ENCODE measurements at places on chromosomes 7 and 10.
A peak's percentile ranks its signal among the peaks of the same experiment; 100 is the strongest.

GRCh38 chr10:65358565-65358964, 1567.3 kb upstream of the LRRTM3 start:
- no peak overlapping the region for H3K4me3 ChIP-seq
- H3K27me3 ChIP-seq: no peaks in the 10 kb centered on the region
- no peaks in the 10 kb centered on the region for H3K36me3 ChIP-seq
- no peak overlapping the region for H3K27ac ChIP-seq
- peak; percentile 31 for DNase-seq

GRCh38 chr10:13769946-13770345, 183.2 kb downstream of the PRPF18 start:
- no peaks in the 10 kb centered on the region for H3K36me3 ChIP-seq
- H3K4me3 ChIP-seq: no peak overlapping the region
- no peak overlapping the region for H3K27ac ChIP-seq
- DNase-seq: no peak
- no peaks in the 10 kb centered on the region for H3K4me1 ChIP-seq

GRCh38 chr7:47669178-47669891, 87.4 kb upstream of the TNS3 start:
- no peaks in the 10 kb centered on the region for H3K36me3 ChIP-seq
- no peaks in the 10 kb centered on the region for H3K4me1 ChIP-seq
- no peak overlapping the region for H3K4me3 ChIP-seq
- no peaks in the 10 kb centered on the region for H3K27me3 ChIP-seq
- no peak overlapping the region for H3K27ac ChIP-seq

DNA sequence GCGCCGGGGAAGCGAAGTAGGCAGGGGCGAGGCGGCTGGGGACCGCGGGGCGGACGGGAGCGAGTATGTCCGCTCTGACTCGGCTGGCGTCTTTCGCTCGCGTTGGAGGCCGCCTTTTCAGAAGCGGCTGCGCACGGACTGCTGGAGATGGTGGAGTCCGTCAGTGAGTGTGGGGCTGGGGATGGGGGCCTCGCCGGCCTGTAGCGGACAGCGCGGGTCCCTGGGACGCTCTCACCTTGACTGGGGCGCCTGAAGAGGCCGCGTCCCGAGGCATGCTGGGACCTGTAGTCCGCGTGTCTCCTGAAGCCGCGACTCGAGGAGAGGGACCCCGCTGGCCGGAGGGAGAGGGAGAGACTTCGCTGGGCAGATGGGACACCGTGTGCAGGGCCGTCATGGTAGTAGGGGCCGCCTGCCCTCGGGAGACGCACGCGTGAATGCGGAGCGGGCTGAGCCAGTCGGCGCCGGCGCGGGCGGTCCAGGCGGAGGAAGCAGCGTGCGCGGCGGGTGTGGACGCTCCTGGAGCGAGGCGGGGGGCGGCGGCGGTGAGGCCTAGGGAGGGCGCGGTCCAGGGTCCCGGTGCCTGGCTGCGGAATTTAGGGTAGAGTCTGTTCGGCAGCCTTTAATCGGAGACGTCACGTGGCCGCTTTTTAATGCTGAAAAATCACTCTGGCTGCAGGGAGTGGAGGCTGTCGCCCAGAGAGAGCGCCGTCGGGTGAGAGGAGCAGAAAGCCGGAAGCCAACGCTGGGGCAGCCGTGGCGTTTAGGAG, at the start of gene NDUFB2:
NDUFB2 (plus strand) TSS at position 29 of the 767 bp plus-strand sequence; CDS start at position 66, 37 bp downstream.
- no peak for DNase-seq
- H3K36me3 ChIP-seq: no peaks in the 10 kb centered on the region
- peak within 1 kb of the TSS; percentile 91 for H3K27ac ChIP-seq
- peaks cover 12% of the 10 kb centered on the region for H3K4me1 ChIP-seq

DNA sequence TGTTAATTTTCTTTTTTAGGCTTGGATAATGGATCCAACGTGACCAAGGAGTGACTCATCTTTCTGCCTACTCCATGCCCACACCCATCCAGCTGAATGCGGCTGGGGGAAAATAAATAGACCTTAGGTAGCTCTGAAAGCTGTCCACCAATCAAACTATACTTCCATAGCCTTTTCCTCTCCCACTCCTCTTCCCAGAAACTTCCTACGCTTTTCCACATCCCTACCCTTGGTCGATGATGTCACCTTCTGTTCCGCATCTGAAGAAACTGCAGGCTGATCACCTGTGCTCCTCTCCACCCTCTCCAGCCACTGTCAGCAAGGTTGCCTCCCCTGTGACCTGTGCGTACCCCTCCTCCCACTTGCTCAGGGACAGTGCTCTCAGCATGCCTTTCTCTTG, 359.8 kb upstream of the KLF6 start:
- no peaks in the 10 kb centered on the region for H3K36me3 ChIP-seq
- H3K4me1 ChIP-seq: no peaks in the 10 kb centered on the region
- no peak overlapping the region for H3K4me3 ChIP-seq
- no peaks in the 10 kb centered on the region for H3K27me3 ChIP-seq

DNA sequence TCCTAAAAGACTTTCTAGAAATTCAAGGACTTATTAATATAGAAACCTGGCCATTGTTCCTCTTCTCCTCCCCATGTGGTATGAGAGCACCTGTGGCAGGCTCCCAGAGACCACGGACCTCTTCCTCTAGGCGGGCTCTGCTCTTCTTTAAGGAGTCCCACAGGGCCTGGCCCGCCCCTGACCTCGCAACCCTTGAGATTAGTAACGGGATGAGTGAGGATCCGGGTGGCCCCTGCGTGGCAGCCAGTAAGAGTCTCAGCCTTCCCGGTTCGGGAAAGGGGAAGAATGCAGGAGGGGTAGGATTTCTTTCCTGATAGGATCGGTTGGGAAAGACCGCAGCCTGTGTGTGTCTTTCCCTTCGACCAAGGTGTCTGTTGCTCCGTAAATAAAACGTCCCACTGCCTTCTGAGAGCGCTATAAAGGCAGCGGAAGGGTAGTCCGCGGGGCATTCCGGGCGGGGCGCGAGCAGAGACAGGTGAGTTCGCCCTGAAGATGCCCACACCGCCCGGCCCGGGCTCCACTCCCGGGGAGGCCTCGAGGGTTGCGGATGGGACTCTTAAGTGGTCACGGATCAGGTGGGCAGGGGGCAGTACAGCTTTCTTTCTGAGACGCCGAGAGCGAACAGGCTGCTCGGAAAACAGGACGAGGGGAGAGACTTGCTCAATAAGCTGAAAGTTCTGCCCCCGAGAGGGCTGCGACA, at the start of gene SLC26A4:
SLC26A4 (plus strand) TSS at position 448 of the 700 bp plus-strand sequence. CDS start 814 bp downstream, outside the sequence.
- peaks cover 9% of the 10 kb centered on the region for H3K4me1 ChIP-seq
- H3K4me3 ChIP-seq: peak within 1 kb of the TSS; percentile 36
- H3K27ac ChIP-seq: no peak within 1 kb of the TSS
- H3K27me3 ChIP-seq: no peaks in the 10 kb centered on the region
- no peak for DNase-seq

DNA sequence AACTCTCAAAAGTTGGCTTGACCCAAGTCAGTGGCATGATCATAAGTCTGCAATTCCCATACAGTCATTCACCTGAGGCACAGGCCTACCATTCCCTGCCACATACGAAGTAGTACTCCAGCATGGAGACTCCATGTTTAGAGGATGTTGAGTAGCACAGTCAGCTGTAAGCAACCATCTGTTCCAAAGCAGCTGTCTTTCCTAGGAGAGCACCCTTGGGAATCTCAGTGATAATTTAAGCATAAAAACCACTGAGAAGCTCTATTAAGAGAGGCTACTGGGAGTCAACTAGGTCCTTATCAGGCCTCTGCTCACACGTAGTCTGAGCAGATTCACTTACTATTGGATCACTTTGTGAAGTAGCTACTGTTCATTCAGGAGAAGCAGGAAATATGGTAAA, 61.6 kb upstream of the UNC5B start:
- no peak for DNase-seq
- H3K4me3 ChIP-seq: no peak overlapping the region
- H3K27ac ChIP-seq: no peak overlapping the region
- no peaks in the 10 kb centered on the region for H3K4me1 ChIP-seq
- H3K27me3 ChIP-seq: no peaks in the 10 kb centered on the region

- H3K27ac ChIP-seq: no peak overlapping the region
- no peak for DNase-seq
- H3K4me1 ChIP-seq: no peaks in the 10 kb centered on the region
- H3K36me3 ChIP-seq: no peaks in the 10 kb centered on the region
- H3K4me3 ChIP-seq: no peak overlapping the region
Measured at GRCh38 chr10:58241346-58241745, 26.3 kb downstream of the IPMK start.

- no peak for DNase-seq
- H3K4me3 ChIP-seq: no peak overlapping the region
- H3K36me3 ChIP-seq: no peaks in the 10 kb centered on the region
- no peaks in the 10 kb centered on the region for H3K27me3 ChIP-seq
- H3K27ac ChIP-seq: no peak overlapping the region
Measured at GRCh38 chr7:122369756-122370155, 65.2 kb upstream of the FEZF1 start.

GRCh38 chr10:121921238-121921931, 6.4 kb downstream of the ATE1 start:
- no peak for DNase-seq
- no peak overlapping the region for H3K4me3 ChIP-seq
- H3K27me3 ChIP-seq: no peaks in the 10 kb centered on the region
- H3K27ac ChIP-seq: no peak overlapping the region

- H3K4me1 ChIP-seq: no peaks in the 10 kb centered on the region
- H3K4me3 ChIP-seq: no peak overlapping the region
- H3K36me3 ChIP-seq: no peaks in the 10 kb centered on the region
- no peaks in the 10 kb centered on the region for H3K27me3 ChIP-seq
Measured at GRCh38 chr10:23522345-23522744, 83.5 kb downstream of the OTUD1 start.

DNA sequence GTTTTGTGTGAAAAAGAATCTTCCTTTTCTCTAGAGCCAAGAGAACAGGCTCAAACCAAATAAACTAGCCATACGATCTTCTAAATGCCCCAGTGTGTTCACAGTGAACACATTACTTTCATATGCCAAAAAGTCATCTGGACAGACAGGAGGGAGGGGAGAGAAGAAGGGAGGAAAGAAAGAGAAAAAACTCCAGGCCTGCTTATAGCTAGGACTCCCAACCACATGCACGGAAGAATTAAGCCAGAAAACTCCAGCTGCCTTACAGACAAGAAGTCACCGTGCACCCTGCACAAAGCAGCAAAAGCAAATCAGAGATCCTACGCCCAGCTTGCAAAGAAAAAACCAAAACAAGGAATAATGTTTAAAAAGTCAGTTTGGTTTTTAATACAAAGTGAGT, 34.3 kb downstream of the SNX8 start:
- no peak for DNase-seq
- no peaks in the 10 kb centered on the region for H3K27me3 ChIP-seq
- H3K4me1 ChIP-seq: peaks cover 11% of the 10 kb centered on the region
- no peak overlapping the region for H3K4me3 ChIP-seq

- H3K27ac ChIP-seq: no peak overlapping the region
- no peaks in the 10 kb centered on the region for H3K36me3 ChIP-seq
- no peak for DNase-seq
- no peaks in the 10 kb centered on the region for H3K27me3 ChIP-seq
Measured at GRCh38 chr10:23362069-23362830, 17.7 kb upstream of the C10orf67 start.

DNA sequence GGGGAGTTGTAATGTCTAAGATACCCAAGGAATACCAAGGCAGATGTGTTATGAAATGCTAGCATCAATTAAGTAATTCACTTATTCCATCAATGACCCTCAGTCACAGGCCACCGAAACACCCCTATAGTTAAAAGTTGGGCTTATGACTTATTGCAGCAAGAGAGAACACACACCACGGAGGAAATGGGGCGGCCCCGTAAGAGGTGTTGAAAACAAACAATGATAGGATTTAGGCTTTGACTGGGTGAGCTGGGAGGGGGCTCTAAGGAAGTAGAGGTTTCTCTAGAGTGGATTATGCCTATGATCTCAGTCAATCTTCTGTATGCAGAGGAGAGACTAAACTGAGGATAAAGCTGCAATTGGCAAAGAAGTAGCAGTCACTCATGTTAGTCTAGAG, 45.4 kb upstream of the PRKCQ start:
- no peak for DNase-seq
- no peak overlapping the region for H3K27ac ChIP-seq
- no peaks in the 10 kb centered on the region for H3K4me1 ChIP-seq
- H3K4me3 ChIP-seq: no peak overlapping the region

GRCh38 chr7:82729172-82730030, 285.8 kb upstream of the CACNA2D1 start:
- no peaks in the 10 kb centered on the region for H3K27me3 ChIP-seq
- H3K4me1 ChIP-seq: no peaks in the 10 kb centered on the region
- H3K36me3 ChIP-seq: no peaks in the 10 kb centered on the region
- H3K4me3 ChIP-seq: no peak overlapping the region
- no peak overlapping the region for H3K27ac ChIP-seq

DNA sequence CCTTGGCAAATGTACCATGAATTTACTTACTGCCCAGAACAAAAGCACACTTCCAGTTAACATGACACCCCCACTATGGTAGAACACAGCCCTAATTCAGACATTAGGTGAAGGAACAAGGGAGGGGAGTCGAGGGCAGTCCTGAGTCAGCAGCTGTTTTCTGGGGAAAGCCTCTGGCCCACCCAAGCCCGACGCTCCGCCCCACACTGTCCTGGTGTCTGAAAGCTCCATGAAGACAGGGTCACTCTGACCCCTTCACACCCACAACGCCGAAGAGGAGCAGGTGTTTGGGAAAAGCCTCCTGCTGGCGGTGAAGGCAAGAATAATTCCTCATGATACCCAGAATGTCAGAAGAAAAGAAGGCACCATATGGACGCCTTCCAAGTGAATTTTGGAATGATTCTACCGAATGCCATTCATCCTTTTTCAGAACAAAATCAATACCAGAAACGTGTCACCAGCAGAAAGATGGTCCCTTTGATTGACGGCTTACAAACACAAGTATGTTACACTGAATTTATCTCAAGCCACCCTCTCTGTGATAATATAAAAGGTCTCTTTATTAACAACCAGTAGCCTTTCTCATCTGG, 172.1 kb downstream of the DIP2C start:
- H3K36me3 ChIP-seq: no peaks in the 10 kb centered on the region
- H3K27me3 ChIP-seq: no peaks in the 10 kb centered on the region
- no peak for DNase-seq
- H3K27ac ChIP-seq: no peak overlapping the region

DNA sequence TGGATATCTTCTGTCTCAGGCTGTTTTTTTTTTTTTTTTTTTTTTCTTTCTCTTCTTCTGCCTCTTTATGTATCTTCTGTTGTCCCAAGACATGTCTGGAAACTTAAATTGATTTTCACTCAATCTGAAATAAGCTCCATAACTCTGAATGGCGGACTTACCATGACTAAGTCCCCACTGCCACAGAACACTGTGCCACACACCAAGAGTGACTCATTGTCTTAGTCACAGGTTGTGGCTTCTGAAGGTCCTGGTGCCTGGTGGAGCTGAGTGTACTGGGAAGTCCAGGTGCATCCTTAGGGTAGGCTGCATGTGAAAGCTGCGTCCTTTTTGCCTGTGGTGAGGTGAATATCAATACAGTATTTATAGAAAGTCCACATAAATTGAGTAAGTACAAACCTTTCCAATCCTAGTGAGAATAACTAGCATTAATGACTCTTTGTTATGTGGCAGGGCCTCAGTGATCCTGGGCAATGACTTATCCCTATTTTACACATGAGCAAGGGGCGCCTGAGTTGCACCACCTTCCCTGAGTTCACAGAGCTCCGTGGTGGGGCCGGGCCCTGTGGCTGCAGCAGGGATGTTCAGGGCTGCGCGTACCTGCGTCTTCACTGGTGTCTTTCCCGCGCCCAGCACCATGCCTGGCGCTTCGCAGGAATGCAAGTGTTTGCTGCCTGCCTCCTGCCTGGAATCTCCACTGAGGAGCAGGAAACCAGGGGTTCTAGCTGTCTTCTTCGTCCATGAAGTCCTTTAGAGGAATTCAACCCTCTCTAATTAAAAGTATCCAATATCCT, 4.3 kb downstream of the PFKP start:
- H3K4me1 ChIP-seq: peaks cover 7% of the 10 kb centered on the region
- no peaks in the 10 kb centered on the region for H3K36me3 ChIP-seq
- DNase-seq: no peak
